ENCODE measurements at places on chromosomes 4 and X. TPM values are rescaled to one million over a fixed set of nuclear protein-coding genes. Genes with fewer than 3 reads are reported as not detected.

TMSB15A gene
- not detected for total RNA-seq

TCEAL7 gene
- 0.72 TPM for total RNA-seq

MAGEA3 gene
- not detected for total RNA-seq

CRLF2 gene
- 0.31 TPM for total RNA-seq

DNA sequence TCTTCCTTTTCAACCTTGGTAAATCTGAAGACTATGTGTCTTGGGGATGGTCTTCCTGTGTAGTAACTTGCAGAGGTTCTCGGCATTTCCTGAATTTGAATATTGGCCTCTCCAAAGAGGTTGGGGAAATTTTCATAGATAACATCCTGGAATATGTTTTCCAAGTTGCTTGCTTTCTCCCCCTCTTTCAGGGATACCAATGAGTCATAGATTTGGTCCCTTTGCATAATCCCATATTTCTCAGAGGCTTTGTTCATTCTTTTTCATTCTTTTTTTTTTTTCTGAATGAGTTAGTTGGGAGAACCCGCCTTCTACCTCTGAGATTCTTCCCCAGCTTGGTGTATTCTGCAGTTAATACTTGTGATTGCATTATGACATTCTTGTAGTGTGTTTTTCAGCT lies 549.2 kb upstream of the AMOT start:
- H3K4me3 ChIP-seq, result no peak overlapping the region
- no peak for DNase-seq
- no peaks in the 10 kb centered on the region for H3K27me3 ChIP-seq

DNA sequence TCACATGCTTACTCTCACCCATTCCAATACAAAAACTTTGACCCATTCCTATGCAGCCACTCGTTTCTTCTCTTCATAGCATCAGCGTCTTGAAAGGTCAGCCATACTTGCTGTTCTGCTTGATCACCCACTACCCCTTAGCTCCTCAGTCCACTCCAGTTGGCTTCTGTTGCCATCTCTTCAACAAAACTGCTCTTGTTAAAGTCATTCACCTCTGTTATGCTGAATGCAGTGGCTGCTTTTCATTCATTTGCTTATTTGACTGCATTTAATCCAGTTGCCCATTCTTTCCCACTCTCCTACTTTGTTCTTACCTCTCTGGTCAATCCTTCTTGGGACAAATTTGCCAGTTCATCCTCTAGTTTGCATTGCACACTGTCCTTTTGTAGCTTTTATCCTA lies 24.9 kb downstream of the CEP135 start:
- no peaks in the 10 kb centered on the region for H3K27me3 ChIP-seq
- H3K4me3 ChIP-seq, result no peak overlapping the region
- H3K27ac ChIP-seq, result no peak overlapping the region
- H3K36me3 ChIP-seq, result peaks cover 25% of the 10 kb centered on the region
- H3K4me1 ChIP-seq, result no peaks in the 10 kb centered on the region
- DNase-seq, result no peak

DNA sequence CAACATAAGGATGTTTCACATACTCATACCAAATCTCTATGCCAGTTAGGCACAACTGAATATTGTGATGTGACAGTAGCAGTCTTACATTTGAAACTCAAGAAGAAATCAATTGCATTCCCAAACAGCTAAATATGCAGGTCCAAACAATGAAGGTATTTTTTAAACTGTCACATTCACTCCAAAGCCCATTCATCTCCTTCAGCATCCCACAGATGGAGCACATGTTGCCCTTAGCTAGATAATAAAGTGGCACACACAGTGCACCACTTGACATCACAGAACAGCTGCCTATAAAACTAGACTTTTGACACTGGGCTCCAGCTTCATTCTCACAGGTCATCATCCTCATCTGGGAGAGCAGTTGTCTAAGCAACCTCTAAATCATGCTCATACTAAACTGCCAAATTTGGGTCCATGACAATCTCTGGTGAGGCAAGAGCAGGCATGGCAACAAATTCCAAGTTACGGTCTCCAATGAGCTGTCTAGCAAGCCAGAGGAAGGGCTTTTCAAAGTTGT lies 26.2 kb upstream of the ARHGEF6 start:
- no peaks in the 10 kb centered on the region for H3K36me3 ChIP-seq
- H3K4me1 ChIP-seq, result no peaks in the 10 kb centered on the region
- H3K4me3 ChIP-seq, result no peak overlapping the region
- H3K27ac ChIP-seq, result no peak overlapping the region
- DNase-seq, result no peak

DNA sequence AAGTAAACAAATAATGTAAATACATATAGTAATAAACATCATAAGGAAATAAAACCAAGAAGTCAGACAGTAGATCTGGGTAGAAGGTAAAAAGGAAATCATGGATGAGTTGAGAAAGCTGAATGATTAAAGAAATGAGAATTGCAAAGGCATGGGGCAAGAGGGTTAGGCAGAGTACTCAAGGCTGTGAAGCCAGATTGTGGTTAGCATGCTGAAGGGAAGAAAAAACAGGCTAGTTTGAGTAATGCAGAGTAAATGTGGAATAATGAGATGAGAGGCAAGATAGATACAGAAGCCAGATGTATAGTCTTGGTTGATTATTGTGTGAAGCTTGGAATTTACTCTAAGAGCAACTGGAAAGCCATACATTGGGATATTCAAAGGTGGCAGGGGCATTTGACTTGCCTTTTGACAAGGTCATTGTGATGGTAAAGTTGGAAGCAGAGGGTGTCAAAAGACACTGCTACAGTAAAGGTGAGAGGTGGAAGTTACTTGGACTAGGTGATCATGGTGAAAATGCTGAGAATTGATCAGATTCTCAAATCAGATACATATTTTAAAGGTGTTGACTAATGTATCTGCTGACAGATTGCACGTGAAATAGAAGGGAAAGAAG lies 307.0 kb downstream of the FSTL5 start:
- no peaks in the 10 kb centered on the region for H3K36me3 ChIP-seq
- no peak overlapping the region for H3K27ac ChIP-seq
- no peaks in the 10 kb centered on the region for H3K4me1 ChIP-seq
- H3K4me3 ChIP-seq, result no peak overlapping the region
- DNase-seq, result no peak
- H3K27me3 ChIP-seq, result no peaks in the 10 kb centered on the region

DNA sequence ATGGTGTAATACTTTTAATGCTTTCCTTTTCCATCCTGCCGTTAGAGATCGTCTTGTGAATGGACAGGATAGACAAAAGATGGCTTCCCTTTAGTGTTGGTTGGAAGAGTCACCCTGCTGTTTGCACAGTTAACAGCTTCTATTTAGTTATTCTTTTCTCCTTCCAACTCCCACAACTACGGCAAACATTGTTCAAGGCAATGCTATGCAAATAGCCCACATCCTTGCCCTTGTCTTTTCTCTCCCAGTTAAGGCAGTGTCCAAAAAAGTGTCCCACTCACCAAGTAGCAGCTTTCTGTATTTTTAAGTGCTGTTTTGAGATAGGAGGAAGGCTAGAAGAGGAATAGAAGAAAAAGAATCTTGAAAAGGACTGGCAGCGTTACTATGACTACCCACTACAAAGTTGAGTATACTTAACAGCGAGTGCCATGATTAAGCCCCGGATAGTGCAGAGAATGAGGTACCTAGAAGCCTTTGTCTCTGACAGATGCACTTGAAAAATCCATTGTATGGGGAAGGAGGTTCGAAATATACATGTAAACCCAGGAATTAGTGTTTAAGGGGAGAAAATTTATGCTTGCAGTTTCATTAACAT lies 12.1 kb upstream of the RUFY3 start:
- H3K36me3 ChIP-seq, result no peaks in the 10 kb centered on the region
- peaks cover 61% of the 10 kb centered on the region for H3K4me1 ChIP-seq
- no peak for DNase-seq

DNA sequence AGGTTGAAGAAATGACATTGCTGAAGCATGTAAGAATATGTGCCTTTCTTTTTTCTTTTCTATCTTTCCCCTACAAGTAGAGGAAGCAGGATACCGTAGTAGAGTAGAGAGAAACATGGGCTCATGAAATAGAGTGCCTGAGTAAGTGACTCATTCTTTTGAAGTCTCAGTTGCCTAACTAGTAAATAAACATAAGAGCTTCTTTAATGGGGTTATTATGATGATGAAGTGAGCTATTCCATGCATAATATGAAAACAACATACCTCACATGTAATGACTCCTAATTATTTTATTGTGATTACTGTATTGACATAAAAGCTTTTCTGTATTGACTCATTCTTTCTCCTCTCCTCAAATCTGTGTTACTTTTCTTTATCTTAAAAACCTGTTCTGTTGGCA lies 1538.2 kb downstream of the TECRL start:
- no peaks in the 10 kb centered on the region for H3K4me1 ChIP-seq
- no peaks in the 10 kb centered on the region for H3K27me3 ChIP-seq
- no peak overlapping the region for H3K4me3 ChIP-seq
- no peak overlapping the region for H3K27ac ChIP-seq
- H3K36me3 ChIP-seq, result no peaks in the 10 kb centered on the region

DNA sequence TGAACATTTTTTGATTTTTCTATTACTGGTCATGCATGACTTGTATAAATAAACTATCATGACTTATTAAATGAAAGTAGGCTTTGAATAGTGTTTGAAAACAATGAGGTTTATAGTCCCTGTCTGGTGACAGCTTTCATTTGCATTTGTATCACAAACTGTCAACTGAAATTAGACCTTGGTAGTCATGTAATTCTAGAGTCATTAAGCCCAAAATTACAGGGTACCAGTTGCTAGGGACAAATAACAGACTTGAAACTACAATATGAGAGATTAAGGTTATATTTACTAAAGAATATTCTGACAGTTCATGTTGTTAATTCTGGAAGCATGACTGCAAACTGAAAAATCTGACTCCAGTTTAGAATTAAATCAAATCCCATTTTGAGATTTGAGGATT lies 9.2 kb upstream of the VAMP7 start:
- no peaks in the 10 kb centered on the region for H3K36me3 ChIP-seq
- H3K4me1 ChIP-seq, result no peaks in the 10 kb centered on the region
- DNase-seq, result no peak
- H3K4me3 ChIP-seq, result no peak overlapping the region

DNA sequence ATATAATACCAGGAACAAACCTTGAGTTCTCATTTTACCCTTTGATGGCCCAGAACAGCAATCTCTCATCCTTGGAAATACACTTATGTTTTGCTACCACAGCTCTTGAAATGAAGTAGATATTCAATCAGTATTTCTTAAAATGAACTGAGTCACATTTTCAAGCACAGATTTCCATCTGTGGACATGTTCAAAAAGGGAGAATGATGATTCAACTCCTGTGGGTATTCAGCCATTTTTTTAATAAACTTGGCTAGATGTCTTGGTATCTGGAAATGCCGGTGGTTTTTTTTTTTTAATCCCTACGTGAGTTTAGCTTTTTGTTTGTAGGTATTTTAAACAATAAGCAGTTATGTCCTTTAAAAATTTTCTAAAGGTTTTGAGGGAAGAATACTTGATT lies 64.2 kb upstream of the TRPC5OS start:
- no peaks in the 10 kb centered on the region for H3K27me3 ChIP-seq
- H3K4me1 ChIP-seq, result no peaks in the 10 kb centered on the region
- H3K36me3 ChIP-seq, result no peaks in the 10 kb centered on the region
- H3K4me3 ChIP-seq, result no peak overlapping the region
- DNase-seq, result no peak

- H3K27me3 ChIP-seq, result no peaks in the 10 kb centered on the region
- no peaks in the 10 kb centered on the region for H3K4me1 ChIP-seq
- no peak for DNase-seq
- H3K4me3 ChIP-seq, result no peak overlapping the region
- no peaks in the 10 kb centered on the region for H3K36me3 ChIP-seq
These were observed 1871.5 kb downstream of the ARAP2 start for GRCh38 chr4:34372815-34373214.

GRCh38 chrX:44203791-44204190 lies 139.7 kb downstream of the EFHC2 start:
- no peak for DNase-seq
- H3K4me1 ChIP-seq, result no peaks in the 10 kb centered on the region
- H3K27ac ChIP-seq, result no peak overlapping the region
- no peaks in the 10 kb centered on the region for H3K27me3 ChIP-seq
